Non-pigmented ciliary epithelial cell (primary cell): ENCODE measurements at places on chromosomes 7 and 10.

- no peak for DNase-seq
These were observed 30.3 kb downstream of the TRDMT1 start for GRCh38 chr10:17171141-17171641.

DNA sequence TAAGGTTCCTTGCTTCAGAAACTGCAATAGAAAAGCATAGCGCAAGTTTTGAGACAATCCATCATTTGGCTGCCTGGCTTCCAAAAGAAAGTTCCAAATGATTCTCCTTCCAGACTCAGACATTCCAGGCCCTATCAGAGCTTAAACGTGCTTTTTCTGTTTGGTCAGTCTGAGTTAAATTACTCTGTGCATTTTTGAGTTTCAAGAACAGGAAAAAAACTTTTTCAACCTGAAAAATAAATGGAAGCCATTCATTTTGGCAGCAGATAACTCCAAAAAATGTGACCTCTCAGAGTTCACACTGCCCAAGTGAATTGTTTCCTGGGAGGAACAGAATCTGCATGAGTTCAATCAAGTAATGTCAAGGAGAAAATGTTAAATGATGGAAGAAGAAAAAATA is 354.2 kb downstream of the CXCL12 start:
- DNase-seq = no peak

- no peak for DNase-seq
These were observed 462.5 kb upstream of the IGFBP3 start for GRCh38 chr7:46383605-46384004.

GRCh38 chr7:70392256-70392876 is 739.6 kb upstream of the GALNT17 start:
- DNase-seq = peak; percentile 10

GRCh38 chr7:65247491-65247890 is 126.2 kb upstream of the ZNF92 start:
- DNase-seq = no peak

DNA sequence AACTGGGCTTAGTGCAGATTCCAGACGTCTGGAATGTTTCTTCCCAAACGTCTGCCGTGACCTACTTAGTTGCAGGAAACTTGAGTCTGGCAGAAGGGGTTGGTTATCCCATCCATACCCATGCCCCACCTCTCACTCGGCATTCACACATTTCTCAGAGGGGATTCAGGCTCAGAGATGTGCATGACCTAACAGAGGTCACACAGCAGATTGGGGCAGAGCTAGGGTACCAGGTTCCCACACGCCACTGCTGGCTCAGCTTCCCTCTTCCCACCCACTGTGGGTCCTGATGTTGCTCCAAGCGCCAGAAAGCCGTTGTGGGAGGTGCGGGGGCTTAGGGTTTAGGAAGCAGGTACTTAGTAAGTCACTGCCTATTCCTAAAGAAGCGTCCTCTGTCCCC is 3.0 kb downstream of the UCMA start:
- no peak for DNase-seq

GRCh38 chr7:142899661-142900060 is 14.1 kb upstream of the TRPV6 start:
- DNase-seq = no peak

- no peak for DNase-seq
These were observed 16.8 kb downstream of the SLC18A2 start for GRCh38 chr10:117257721-117258120.

- peak; percentile 41 for DNase-seq
These were observed 10.4 kb downstream of the HDAC9 start for GRCh38 chr7:18505870-18506460.

DNA sequence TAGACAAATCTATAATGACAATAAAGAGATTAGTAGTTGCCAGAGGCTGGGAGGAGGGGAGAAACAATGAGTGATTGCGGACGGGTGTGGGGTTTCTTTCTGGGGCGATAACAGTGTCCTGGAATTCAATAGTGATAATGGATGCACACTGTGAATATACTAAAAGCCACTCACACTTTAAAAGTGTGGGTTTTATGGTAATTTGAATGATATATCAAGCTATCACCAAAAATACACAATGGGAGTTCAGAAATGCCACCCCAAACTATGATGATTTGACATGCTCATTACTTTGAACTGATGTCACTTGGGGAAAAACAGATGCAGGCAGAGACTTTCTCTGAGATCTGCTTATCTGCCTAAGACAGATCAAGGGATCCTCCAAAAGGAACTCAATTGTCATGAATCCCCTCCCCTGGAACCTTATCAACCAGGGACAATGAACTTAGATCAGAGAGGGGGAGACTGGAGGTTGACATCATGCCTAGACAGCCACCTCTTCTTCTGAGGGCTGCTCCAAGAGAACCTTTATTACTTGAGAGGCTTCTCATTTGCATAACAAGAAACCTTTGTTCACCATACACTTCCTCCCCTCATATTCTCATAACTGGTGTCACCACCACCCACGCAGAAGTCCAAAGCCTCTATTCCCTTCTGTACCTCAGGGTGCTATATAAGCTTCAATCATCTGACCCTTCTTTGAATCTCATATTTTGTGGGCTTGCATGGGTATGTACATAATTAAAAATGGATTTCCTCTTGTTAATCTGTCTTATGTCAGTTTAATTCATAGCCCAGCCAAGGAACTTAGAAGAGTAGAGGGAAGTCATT is 14.8 kb upstream of the ZC3HAV1 start:
- DNase-seq = no peak

DNA sequence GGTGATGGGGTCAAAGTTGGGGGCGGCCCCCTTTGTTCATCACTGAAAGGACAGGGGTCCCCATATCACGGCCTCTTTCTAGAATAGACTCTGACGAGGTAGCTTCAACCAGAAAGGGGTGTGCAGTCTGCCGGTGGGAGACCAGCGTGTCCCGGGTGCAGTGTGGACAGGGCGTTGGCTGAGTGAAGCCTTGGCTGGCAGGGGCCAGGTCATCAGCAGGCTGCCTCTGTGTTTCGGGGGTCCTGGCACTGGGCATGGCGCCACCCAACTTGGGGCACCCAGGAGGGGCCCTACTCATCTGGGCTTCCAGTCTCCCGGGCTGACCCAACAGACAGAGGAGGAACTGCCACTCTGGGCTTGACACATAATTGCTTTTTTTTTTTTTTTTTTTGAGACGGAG is 3.5 kb upstream of the AMZ1 start:
- DNase-seq = no peak

- no peak for DNase-seq
These were observed 465.9 kb downstream of the GATA3 start for GRCh38 chr10:8520382-8520781.

DNA sequence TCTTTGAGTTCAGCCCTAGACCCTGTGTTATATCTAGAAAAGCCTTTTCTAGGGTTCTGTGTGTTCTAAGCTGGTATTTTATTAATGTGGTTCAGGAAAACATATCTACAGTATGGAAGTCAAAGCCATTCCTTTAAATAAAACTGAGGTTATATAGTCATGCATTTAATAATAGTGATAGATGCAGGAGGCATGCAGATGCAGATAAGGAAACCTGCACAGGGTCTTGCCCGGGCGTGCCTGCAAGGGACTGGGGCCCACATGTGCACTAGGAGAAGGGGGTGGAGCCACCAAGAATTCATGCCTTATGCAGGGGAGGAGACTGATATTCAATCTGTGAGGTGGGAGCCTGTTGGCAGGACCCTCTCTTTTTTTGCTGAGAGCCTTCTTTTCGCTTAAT is 171.5 kb downstream of the PRPF18 start:
- peak; percentile 67 for DNase-seq

DNA sequence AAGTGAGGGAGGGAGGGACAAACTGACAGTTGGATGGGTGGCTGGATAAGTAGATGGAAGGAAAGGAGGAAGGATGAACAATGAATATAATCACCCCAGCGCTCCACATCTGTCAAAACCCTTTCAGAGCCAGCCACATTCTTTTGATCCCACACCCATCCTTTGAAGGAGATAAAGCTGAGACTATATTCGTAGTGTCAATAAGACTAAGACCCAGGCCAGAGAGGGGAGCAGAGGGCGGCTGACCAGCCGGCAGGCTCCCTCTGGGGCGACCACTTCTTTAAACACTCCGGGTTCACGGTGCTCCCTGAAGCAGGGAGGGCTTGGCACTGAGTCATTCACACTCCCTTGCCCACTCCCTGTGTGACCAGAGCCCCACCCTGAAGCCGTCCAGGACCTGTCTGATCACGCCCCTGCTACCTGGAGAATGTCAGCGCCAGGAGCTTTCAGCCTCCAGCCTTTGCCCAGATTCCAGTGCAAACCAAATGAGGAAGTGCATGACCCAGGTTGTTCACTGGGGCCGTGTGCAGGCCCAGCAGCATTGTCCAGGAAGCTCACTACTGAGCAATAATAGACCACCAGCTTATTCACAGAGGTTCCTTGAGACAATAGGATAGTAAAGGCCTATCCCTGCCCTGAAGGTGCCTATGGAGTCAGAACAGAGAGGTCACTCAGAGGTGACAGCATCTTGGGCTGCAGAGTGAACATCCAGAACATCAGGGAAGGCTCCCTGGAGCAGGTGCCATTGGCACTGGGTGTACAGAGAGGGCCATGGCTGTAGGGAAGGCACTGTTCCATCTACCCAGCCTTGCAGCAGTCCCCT is 34.4 kb downstream of the UNC5B start:
- DNase-seq = no peak

DNA sequence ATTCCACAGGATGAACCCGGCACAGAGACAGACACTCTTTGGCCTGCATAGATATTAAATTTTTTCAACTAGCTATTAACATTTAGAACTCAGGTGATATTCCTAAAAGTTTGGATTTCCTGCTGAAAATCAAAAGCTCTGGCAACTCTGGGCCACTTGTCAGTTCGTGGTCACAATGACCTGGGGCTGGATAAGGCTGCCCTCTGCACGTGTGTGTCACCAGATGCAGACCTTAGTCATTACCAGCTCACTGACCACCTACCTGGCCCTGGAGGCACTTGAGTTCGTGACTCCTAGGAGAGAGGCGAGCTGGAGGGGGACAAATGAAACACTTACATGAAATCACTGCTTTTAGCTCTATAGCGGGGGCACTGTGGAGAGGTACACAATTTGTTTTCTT is 126.5 kb downstream of the HIPK2 start:
- no peak for DNase-seq

DNA sequence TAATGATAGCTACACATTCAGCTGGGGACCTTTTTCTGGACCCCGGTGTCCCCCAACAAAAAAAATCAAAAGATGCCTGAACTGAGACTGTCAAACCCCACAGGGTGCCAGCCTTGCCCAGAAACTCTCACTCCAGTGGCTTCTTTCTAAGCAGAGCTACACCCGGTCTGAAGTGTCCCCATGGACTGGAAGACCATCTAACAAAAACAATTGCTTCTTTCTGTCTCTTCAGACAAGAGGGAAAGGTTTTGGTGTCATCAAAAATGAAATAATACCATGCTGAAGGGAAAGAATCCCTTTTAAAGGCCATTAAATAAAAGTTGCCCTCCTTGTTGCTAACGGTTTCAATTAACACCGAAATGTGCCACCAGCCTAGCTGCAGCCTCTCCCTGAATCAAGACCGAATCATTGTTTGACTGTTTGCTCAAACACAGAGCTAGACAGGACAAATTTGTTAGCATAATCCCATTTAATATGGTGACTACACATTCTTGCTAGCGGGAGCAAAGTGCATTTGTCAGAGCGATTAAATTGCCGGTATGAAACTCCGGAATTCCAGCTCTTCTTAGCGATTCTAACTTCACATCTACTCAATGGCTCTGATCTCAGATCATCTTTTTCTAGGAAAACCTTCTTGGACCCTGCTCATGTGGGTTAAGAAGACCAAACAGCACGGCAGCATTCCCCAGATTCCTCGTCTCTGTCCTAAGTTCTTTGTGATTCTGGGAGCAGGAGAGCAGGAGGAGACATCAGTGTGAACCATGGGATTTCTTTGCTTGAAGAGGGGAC is 397.5 kb upstream of the PRKCQ start:
- no peak for DNase-seq

DNA sequence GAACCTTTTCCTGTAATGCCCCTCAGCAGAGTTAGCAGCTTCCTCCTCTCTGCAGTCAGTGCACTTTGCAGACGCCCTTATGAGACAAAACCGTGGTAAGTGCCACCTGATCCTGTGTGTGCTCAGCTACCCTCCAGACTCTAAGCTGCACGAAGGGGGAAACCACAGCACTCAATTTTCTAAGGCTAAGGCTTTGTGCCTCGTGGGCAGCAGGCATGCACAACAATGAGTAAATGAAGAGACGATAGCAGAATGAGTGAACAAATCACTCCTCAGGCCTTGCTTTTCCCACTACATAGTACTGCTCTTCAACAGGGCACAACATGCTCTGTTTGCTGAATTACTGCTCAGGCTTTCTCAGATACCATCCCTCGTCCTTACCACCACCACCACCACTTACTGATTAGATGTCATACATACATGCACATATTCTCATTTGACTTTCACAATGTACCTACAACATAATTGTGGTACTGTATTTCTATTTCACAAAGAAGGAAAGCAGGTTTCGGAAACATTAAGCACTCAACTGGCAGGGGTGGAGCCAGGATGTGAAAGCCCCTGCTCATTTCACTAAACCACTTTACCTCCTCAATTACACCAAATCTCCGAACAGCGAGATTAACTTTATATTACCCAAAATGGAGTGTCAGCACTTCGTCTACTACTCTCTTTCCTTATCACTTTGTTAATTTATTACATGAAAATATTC is 85.4 kb downstream of the ICA1 start:
- no peak for DNase-seq

- no peak for DNase-seq
These were observed 92.7 kb upstream of the SAMD8 start for GRCh38 chr10:75018686-75019307.

DNA sequence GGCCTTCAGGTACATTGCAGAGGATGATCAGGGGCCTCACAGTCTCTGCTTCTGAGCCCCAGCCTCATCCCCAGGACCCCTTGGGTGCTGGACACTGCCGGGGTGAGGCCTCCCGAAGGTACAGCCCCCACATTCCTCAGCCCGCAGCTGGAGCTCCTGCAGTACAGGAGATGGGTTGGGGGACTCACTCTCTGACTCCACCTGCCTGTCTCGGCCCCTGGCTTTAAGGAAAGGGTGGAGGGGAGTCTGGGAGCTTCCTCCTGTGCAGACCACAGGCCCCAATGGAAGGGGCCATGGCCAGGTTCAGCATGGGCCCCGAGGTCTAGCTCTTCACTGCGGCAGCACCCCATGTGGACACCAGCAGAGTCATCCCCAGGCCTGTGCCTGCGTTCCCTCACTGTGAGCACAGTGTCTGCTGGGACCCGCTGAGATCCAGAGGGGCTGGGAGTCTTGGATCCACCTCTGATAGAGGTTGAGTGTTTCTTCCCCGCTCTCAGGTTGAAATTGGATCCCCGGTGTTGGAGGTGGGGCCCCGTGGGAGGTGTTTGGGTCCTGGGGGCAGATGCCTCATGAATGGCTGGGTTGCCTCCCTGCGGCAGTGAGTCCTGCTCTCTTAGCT is 99.9 kb downstream of the PRKAG2 start:
- DNase-seq = no peak

GRCh38 chr10:14409247-14409646 is 78.5 kb upstream of the FRMD4A start:
- DNase-seq = no peak

DNA sequence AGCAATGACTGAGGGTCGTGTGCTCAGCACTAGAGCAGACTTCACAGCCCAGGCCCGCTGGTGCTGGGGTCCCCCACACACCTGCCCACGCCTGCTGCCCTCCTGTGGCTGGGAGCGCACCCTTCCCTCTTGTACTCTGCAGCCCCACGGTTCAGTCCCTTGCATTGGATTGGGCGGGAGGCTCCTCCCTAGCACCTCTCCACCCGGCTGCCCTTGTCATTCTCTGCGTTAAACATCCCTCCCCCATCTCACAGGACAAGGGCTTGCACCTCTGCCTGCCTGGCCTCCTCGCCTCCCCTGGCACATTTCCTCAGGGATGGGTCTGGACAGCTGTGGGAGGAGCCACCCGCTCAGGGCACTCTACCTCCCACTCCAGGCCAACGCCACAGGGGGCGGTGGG is 68.6 kb downstream of the ALOX5 start:
- no peak for DNase-seq
